ENCODE measurements at places on chromosomes 4 and X.
A peak's percentile ranks its signal among the peaks of the same experiment; 100 is the strongest.

GRCh38 chr4:33349376-33349775, 2629.2 kb downstream of the PCDH7 start:
- DNase-seq = no peak

DNA sequence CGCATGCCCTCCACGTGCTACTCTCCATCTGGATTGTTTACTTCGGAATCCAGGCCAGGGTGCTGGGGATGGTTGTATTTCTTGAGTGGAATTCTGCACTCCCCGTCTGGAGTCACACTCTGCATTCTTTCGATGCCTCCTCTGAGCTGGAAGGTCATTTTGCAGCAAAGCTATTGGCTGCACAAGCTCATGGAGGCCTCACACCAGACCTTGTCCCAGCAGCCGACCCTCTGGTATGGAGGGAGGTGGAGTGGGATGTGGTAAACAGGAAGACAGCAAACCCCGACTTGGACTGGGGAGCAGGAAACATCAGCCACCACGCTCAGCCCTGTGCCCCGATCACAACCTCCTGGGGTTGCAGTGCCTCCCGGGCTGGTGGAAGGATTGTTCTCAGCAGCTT, 225.3 kb upstream of the LNX1 start:
- no peak for DNase-seq

GRCh38 chr4:3387154-3387942, 54.4 kb upstream of the HGFAC start:
- no peak for DNase-seq

GRCh38 chr4:20529691-20530090, 170.6 kb upstream of the PACRGL start:
- no peak for DNase-seq

- no peak for DNase-seq
Measured at GRCh38 chr4:145756244-145756643, 76.3 kb downstream of the C4orf51 start.

GRCh38 chr4:118081434-118081833, 47.1 kb downstream of the NDST3 start:
- no peak for DNase-seq

- no peak for DNase-seq
Measured at GRCh38 chr4:3572363-3572762, 40.1 kb upstream of the LRPAP1 start.

DNA sequence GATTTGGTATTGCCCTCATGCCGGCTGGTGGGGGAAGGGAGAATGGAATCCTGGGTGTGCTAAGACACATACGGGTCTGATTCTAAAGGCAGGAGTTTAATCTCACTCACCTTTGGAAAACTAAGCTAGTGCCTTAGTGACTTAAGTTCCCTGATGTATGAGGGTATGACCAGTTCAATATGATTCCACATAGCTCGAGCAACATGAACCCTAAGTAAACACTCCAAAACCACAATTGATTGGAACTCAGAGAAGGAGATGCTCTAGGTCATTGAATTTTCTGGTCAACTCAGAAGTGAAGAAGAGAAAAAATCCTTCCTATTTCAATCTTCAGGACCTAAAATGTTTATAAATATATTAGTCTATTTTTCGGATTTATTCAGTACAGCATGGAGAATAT, 420.1 kb upstream of the INTU start:
- DNase-seq = no peak

DNA sequence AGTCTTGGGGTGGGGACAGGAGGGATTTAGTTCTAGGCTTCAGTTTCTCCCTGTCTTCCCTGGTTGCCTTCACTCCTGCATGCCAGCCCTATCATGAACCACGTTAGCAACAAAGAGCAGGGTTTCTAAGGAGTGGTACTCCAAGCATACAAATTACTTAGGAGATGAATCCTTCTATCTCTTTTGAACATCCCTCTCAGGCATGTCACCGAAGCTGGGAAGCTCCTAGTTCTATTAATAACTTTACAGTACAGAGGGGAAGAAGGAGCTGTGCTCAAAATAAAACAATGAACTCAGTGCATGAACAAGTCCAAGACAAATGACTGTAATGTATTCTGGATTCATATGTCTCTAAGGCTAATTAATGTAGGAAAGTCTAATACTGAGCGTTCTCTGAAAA, 450.6 kb upstream of the RASGEF1B start:
- DNase-seq = no peak

- no peak for DNase-seq
Measured at GRCh38 chrX:25640276-25640675, 497.9 kb upstream of the MAGEB18 start.

DNA sequence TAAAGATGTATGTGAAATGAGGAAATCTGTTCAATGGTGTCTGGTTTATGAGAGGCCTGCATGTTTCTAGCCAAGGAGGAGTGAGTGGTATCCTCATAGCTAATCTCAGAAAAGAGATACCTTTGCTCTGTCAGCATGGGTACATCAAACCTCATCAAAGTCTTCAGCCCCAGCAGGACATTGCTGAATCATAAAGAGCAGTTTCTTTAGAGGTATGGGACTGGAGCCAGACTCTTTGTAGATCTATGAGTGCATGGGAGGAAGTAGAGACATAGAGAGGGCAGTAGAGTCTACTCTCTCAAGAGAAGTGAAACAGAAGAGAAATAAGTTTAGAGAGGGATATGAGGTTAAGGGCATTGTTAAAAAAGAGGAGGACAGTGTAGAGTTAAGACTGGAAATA, 1950.9 kb downstream of the ARAP2 start:
- DNase-seq = no peak

- DNase-seq = no peak
Measured at GRCh38 chrX:22959204-22959920, 40.4 kb upstream of the DDX53 start.

GRCh38 chr4:2341911-2342652, 76.4 kb downstream of the ZFYVE28 start:
- DNase-seq = peak; percentile 4

- no peak for DNase-seq
Measured at GRCh38 chr4:46886711-46887110, 22.3 kb downstream of the COX7B2 start.

DNA sequence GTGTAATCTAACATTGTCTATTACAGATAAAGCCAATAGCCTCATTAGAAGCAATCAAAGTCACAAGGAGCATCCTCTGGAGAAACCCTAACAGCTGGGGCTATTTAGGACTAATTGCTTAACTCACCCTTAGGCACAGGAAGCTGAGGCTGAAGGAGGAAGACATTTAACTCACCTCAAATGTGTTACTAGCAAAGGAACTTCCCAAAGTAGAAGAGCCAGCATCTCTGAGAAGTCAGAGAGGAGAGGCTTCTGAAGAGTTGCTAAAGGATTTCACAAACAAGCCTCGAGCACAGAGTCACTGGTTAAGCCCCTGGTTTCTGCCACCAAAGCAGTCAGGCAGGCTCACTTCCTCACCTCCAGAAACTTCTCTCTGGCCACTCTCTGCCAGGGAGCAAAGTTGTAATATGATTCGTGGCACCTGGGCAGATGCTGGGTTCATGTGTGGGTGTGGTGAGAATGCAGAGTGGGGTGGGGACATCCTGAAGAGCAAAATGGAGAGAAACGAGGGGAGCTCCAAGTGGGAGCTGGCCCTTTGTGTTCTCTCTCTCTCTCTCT, 201.3 kb downstream of the HS6ST2 start:
- no peak for DNase-seq

- DNase-seq = no peak
Measured at GRCh38 chr4:103405415-103405814, 207.3 kb upstream of the CENPE start.

DNA sequence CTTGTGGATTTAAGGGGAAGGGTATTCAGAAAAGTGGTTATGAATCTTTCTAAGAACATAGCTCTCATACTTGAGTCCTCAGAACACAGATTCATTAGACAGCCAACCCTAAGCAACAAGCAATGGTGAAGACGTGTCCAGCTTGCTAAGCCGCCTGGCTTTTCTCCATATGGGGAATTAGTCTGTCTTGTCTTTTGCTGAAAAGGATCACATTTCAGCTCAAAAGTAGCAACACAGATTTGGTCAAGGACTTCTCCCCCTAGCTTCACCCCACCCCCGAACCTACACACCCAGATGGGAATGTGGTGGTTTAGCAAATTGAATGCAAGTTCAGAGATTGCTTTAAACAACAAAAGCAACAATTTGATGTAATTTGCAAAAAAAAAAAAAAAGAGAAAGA, 103.3 kb upstream of the RASGEF1B start:
- DNase-seq = no peak

- DNase-seq = no peak
Measured at GRCh38 chr4:156672492-156673305, 298.9 kb downstream of the PDGFC start.

DNA sequence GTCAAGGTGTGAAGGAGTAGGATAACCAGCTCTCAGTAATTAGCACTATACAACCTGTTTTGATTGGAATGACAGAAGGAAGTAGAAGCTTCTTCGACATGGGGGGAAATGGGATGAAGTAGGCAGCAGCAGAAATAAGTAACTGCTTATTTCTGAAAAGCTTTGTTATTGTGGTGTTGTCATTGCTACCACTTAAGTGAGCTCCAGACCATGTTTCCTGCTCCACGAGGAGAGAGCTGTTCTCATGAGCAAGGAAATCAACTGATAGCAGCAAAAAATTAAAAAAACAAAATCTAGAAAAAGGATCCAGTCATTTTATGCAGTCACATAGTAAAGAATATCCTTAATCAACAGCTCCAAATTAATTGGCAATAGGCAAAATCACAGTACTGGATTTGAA, 106.1 kb upstream of the TLL1 start:
- DNase-seq = no peak

- no peak for DNase-seq
Measured at GRCh38 chr4:130141651-130142050, 1045.7 kb downstream of the C4orf33 start.

- DNase-seq = no peak
Measured at GRCh38 chr4:176467001-176467400, 147.2 kb downstream of the SPCS3 start.

- no peak for DNase-seq
Measured at GRCh38 chr4:175282407-175282806, 364.2 kb downstream of the ADAM29 start.

- peak; percentile 42 for DNase-seq
Measured at GRCh38 chr4:77193511-77194102, 36.6 kb downstream of the CCNG2 start.

DNA sequence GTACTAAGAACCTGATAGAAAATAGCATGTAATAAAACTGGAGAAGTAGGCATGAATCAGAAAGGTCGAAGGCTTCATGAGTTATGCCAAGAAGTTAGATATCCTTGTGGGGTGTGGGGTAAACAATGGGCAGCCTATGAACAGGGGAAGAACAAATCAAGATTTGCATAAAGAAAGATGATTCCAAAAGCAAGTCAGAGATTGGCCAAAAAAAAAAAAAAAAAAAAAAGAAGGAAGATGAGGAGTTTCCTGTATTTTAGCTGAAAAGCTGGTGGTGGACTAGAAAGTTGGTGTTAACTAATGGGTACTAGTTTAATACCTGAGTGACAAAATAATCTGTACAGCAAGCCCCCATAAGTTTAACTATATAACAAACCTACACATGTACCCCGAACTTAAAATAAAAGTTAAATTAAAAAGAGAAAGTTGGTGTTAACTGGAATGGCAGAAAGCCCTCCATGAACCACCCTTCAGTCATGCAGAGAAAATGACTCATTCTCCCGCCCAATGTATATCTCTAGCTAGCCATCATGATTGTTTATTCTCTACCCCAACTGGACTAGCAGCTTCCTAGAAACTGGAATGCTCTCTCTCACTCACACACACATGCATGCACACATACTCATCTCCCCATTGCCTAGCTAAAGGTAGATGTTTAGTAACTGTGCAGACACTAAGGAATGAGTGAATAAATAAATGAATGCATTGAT, 41.7 kb downstream of the ATP11C start:
- no peak for DNase-seq

DNA sequence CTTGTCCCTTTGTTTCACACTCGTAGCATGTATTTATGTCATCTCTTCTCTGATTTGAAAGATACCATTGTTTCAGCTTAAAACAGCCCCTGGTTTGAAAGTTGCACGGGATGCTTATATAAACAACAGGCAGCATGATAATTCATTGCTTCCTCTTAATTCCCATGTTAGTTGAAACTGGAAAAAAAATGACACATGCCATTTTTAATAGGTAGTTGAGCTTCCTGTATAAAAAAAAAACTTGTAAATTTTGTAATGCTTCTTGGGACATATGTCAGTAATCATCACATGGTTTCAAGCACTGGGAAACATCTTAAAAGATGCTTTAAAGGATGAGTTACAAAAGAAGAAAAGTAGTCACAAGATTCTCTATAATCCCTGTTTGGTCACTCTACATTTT, 243.0 kb downstream of the PALLD start:
- no peak for DNase-seq

DNA sequence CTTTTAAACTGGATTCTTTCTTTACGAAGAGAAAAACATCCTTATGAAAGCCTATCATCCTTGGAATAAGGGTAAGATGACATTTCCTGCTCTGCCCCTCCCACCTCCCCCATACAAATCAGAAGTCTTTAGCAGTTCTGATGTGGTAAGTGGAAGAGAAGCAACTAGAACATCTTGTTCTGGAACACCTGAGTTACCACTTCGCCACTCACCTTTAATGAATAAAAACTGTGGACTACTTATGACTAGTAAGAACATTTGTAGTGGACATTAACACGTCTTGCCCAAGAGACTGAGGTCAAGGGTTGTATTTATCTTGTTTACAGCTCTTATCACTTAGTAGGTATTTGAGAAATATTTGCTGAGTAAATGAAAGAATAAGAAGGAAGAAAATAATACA, 4.3 kb downstream of the XKRX start:
- DNase-seq = no peak
